ENCODE measurements at places on chromosomes 1 and 21.

- DNase-seq = peak; percentile 73
These were observed 14.0 kb downstream of the GTF2B start for GRCh38 chr1:88877382-88877825.

- DNase-seq = peak; percentile 18
These were observed 84.2 kb downstream of the LBR start for GRCh38 chr1:225343618-225344017.

GRCh38 chr1:89363638-89364536 lies at the start of gene GBP6:
Gene GBP6, plus strand, starts transcription at chr1:89364059. Its CDS starts 4,493 bp downstream, at chr1:89368552.
- DNase-seq = no peak

- no peak for DNase-seq
These were observed 7.2 kb upstream of the TRAF3IP3 start for GRCh38 chr1:209748620-209749019.

DNA sequence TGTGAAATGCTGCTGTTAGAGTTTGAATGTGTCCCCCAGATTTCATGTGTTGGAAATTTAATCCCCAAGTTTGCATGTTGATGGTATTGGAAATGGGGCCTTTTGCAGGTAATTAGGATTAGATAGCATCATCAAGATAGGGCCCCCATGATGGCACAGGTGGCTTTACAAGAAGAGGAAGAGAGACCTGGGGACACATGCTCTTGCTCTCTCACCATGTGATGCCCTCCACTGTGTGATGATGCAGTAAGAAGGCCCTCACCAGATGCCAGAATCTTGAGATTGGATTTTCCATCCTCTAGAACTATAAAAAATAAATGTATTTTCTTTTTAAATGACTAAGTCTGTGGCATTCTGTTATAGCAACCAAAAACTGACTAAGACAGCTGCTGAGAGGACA lies 57.0 kb upstream of the NEK7 start:
- DNase-seq = no peak

DNA sequence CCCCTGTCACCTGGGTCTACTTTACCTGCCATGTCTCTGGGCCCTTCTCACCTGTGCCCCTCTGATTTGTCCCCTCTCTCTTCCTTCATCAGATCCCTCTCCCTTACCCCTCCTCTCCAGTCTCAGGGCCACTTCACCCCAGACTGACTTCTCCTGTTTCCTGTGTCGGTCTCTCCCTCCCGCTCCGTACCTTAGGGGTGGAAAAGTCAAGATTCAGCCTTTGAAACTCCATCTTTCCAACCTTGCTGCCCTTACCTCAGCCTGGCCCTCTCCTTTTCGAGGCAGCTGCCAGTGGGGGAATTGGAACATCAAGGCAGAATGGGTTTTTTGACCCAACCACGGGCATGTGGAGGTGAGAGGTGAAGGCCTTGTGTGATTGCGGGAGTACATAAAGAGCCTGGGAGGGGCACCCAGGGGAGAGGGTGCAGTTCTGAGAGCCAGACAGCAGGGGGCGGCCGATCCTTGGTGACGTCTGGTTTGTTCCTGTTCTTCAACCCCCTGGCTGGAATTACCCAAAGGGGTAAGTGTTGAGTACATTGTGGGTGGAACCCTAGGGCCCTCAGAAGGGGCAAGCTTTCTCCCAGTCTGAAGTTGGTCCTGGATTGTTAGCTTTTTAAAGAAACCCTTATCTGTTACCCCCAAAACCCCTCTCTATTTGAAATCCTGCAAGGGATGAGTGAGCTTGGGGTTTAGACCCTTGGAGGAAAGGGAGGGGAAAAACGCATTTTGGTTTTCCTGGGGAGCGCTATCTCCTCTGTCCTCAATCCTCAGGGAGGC lies 12.3 kb upstream of the DMBX1 start:
- DNase-seq = peak; percentile 59

DNA sequence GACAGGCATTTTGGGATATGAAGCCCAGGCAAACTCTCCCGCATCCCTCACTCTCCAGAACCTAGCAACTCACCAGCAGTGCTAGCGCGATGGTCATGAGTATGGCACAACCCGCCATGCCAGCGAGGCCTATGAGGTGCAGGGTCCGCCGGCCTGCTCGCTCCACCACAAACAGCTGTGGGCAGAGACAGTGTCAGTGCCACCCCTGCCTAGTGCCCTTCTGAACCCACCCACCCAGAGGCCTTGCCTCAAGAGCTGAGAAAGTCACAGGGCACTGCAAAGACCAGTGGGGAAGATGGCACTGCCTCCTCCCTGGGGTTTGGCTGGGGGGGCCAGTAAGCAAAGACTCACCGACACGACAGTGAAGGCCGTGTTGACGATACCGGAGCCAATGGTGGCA lies 29.8 kb downstream of the SLC2A1 start:
- DNase-seq = no peak

GRCh38 chr1:153842006-153842471 lies 66.8 kb downstream of the SLC27A3 start:
- peak; percentile 19 for DNase-seq

DNA sequence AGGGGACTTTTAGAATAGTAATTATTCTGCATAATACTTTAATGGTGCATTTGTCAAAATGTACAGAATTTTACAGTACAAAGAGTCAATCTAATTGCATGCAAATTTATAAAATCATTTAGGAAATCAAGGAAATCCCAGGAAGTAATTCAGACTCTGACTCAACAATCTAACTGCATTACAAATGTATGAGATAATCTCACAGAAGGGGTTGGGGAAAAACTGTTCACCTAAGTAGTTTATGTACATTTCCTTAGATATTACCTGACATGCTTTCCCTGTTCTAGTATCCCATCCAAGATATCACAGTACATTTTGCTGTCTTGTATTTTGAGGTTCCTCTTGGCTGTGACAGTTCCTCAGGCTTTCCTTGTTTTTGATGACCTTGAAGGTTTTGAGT lies 4.7 kb downstream of the CRB1 start:
- DNase-seq = peak; percentile 7

- DNase-seq = no peak
These were observed 2.9 kb upstream of the ETNK2 start for GRCh38 chr1:204154568-204155255.

DNA sequence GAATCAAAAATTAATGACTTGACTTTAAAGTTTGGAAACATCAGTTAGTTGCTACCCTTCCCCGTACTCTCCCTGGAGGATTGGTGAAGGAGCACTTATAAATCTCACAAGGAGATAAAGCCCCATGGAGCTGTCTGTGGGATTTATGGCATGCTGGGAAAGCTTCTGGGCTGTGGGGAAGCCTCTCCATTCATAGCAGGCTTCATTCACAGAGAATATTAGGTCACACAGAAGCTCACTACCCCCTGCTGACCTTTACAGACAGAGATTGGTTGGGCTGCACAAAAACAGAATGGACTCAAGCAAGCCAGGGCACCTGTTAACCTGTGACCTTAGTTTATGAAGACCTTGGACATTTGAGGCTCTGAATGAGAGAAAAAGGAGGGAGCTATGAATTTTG lies 32.1 kb downstream of the RGL1 start:
- DNase-seq = no peak

DNA sequence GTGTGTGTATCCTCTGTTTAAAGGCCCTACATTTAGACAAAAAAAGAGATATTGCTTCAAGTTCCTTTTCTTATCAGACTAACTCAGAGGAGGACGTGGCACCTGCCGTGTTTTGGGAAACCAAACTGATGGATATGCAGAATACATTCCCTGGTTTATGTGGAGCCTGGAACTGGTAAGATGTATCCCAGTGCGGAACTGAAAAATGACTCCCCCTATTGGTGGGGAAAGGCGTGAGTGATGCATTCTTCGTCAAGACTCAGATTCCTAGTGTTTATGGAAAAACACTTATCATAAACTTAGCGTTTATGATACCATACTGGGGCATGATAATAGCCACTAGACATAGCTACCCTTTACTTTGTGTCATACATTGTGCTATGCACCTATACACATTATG lies 154.2 kb downstream of the ZNF326 start:
- no peak for DNase-seq

DNA sequence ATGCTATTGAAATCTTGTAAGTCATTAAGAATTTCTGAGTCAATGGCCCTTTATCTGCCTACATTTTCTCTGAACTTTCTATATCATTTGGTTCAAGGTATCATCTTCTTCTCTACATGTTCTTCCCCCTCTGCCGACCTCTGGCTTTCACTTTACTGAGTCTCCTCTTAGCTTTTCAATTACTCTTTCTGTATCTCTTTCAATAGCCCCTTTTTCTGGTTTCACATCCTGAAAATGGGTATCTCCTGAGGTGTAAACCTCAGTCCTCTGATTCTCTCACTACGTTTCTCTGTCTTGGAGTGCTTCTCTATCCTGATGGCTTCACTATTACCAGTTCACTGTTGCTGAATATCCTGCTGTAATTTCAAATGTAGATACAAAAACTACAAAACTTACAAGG lies 98.9 kb downstream of the LYST start:
- DNase-seq = no peak

GRCh38 chr1:161989786-161990185 lies 33.9 kb downstream of the OLFML2B start:
- no peak for DNase-seq

GRCh38 chr1:65179148-65179547 lies 31.1 kb downstream of the AK4 start:
- peak; percentile 52 for DNase-seq

- peak; percentile 53 for DNase-seq
These were observed 253.1 kb upstream of the IRF2BP2 start for GRCh38 chr1:234862944-234863515.

DNA sequence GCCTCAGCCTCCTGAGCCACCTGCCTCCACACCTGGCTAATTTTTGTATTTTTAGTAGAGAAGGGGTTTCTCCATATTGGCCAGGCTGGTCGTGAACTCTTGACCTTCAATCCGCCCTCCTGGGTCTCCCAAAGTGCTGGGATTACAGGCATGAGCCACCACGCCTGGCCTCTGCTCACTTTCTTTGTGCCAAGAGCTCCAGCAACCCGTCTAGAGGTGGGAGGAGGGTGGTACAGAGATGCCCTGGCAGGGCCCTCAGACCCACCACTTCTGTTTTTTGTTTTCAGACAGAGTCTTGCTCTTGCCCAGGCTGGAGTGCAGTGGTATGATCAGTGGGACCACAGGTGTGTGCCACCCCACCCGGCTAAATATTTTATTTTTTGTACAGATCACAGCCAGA lies 6.9 kb upstream of the SYNC start:
- no peak for DNase-seq

GRCh38 chr1:46062651-46063319 lies 69.6 kb downstream of the PIK3R3 start:
- DNase-seq = peak; percentile 45

GRCh38 chr1:38527373-38527966 lies 332.1 kb downstream of the RRAGC start:
- no peak for DNase-seq

GRCh38 chr1:85290826-85291225 lies 14.4 kb upstream of the BCL10 start:
- no peak for DNase-seq

- no peak for DNase-seq
These were observed 284.5 kb upstream of the USP25 start for GRCh38 chr21:15445327-15445726.

DNA sequence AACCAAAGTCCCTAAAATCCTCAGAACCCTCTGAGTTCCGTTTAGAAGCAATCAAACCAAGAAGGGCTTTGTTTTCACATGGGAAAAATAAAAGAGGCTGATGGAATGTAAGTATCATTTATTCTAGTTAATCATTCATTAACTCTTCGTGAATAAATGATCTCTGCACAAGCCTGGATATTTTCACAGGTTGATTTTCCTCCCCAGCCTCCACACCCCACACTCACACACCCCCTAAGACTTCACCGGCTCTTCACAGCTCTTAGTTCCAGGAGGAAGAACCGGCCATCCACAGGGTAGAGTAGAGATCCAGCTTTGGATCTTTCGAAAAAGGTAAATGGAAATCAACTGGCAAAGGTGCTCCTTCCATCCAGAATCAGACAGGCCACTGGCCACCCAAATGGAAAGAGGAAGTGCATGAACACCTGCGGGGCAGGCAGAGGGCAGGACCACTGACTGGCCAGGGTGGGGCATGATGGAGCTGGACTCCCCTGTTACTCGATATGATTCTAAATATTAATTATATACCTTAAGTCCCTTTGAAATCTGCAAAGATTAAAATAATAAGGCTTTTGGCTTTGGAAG lies 10.0 kb downstream of the C1orf198 start:
- no peak for DNase-seq

Data from iris pigment epithelial cell (primary cell).